NCI-H1694 (cell line): ENCODE measurements at places on chromosomes 7 and 10.

DNA sequence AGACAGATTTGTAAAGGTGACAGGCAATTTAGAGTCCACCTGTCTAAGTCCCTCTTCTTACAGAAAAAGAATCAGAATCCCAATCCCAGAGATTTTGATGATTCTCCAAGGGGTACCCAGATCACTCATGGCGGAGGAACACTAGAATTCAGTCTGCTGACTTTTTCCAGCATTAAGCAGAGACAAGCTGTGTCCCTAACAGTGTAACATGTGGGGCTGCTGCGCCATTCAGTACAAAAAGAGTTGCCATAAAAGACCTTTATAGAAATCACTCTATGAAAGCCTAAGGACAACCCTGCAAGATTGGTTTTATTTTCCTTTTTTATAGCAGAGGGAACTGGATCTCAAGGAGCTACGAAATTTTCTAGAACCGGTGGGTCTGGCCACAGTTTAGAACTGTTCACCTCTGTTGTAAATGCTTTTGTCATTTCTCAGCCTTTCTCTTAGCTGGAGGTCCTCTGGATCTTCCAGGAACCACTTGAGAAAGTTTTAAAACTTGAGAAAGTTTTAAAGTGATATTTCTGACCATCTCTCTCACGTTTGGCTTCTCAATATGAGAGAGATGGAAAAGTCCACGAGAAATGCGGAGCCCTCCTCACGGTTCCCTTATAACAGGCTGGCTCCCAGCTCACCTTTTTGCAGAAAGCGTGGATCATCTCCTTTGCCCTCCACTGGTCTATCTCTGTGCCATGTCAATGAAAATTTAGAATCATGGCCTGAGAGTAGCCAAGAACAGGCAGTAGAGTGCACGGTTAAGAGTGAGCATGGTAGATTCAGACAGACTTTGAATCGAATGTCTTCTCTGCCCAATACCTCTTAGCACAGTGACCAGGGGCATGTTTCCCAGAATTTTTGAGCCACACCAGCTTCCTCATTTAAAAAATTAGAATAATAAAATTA is 826 bp downstream of the GIMAP7 start:
- no peak for DNase-seq

DNA sequence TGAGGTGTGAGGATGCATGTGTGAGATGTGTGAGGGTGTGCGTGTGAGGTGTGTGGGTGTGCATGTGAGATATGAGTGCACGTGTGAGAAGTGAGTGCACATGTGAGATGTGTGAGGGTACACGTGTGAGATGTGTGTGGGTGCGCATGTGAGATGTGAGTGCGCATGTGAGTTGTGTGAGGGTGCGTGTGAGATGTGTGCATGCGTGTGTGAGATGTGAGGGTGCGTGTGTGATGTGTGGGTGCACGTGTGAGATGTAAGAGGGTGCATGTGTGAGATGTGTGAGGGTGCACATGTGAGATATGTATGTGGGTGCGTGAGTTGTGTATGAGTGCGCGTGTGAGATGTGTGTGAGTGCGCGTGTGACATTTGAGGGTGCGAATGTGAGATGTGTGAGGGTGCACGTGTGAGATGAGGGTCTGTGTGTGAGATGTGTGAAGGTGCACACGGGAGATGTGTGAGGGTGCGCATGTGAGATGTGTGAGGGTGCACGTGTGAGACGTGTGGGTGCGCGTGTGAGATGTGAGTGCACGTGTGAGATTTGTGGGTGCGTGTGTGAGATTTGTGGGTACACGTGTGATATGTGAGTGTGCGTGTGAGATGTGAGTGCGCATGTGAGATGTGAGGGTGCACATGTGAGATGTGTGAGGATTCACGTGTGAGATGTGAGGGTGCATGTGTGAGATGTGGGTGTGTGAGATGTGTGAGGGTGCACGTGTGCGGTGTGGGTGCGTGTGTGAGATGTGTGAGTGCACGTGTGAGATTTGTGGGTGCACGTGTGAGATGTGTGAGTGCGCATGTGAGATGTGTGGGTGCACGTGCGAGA is 30.5 kb downstream of the PPIF start:
- no peak for DNase-seq

DNA sequence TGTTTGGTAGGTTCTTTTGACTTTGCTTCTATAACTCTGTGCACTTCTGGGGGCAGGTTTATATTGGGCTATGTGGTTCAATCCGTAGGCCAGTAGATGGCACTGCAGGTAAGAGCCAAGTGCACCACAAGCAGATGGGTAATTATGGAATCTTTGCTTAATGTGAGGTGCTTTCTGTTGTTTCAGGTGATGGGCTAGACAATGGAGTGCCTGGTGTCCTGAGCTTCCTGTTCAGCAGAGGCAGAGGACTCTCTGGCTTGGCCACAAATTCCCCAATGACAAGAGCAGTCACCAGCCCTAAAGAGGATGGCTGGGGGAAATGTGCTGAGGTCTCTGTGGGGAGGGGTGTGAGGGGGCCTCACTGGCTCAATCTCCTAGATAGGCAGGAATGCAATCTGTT is 455.0 kb downstream of the CCSER2 start:
- DNase-seq, result peak; percentile 35

GRCh38 chr7:158564663-158565035 is 23.0 kb downstream of the PTPRN2 start:
- DNase-seq, result no peak

- no peak for DNase-seq
Measured at GRCh38 chr10:71272056-71272771, 46.8 kb upstream of the SLC29A3 start.

DNA sequence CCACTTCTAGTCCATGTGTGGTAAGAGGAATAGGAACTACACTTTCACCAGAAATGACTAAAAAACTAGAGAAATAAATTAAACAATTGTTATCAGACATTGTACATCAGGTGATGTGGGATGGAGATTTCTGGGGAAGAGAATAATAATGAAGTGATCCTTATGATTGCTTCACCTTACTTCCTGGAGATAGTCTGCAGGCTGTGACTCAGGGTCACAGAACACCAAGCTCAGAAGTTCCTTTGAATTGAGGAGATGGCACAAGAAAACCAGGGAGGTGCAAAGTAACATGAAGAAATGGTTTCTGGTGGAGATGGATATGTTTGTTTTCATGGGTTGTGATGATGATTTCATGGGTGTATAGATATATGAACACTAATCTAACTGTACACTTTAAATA is 44.5 kb downstream of the ZWINT start:
- DNase-seq, result no peak

DNA sequence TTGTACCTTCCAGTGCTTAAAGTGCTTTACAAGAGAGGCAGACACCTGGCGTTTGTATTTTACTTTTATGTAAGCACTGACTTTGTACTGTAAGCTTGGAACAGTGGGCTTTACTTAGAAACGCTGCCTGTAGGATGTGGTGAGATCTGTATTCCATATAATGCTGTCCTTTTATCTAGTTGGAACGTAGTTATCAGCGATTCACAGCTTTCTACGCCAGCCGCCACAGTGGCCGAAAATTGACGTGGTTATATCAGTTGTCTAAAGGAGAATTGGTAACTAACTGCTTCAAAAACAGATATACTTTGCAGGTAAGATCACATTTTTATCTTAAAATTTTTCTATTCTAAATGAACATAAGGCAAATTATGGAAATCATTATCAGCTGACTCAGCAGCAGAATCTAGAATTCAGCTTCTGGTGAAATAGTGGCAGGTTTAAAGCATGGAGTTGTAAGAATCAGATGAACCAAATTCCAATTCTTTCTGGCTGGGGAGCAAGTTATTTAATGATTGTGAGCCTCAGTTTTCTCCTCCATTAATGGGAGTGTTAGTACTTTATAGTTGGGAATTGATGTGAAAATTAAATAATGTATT is 91.5 kb downstream of the CUL1 start:
- no peak for DNase-seq

DNA sequence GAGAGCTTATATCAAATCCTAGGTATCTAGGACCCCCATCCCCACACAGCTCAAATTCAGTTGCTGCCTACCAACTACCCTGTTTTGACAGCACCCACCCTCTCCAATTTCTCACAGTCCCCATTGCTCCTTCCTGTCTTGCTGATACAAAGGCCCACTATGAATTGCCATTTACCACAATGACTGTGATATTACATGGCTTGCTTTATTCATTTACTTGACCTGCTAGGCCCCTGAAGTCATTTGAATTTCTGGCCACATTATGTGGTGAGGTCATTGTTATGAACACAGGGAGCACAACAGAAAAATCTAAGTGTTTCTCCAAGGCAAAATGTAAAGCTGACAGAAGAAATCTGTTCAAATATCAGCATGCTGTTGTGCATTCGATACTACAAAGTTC is 101.4 kb downstream of the PPP1R17 start:
- DNase-seq, result no peak

DNA sequence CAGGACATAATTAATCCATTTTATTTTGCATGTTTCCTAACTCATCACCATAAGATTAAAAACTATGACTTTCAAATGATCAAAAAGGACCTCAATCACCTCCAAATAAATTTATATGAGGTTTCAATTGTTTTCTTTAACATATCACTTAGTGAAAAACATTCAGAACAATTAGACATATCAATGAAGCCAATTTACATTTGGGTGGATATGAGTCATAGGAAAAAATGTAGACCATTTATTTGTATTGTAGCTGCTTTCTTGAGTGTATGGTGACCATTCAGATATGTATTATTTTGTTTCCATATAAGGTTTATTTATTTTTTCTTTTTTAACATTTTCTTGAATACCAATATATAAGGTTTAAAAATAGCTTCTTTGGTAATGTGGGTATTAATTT is 13.3 kb upstream of the EXOC6 start:
- DNase-seq, result no peak

DNA sequence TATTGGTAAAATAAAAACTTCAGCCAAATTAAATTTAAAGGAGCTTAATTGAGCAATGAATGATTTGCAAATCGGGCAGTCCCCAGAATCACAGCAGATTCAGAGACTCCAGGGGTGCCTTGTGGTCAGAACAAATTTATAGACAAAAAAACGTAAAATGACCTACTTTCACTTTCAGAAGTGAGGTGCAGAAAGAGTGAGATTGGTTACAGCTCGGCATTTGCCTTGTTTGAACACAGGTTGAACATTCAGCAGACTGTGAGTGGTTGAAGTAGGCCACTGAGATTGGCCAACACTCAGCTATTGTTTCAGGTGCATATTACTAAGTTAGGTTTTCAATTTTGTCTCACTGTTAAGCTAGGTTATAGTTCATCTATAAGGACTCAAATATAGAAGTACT is 153.4 kb downstream of the BICC1 start:
- no peak for DNase-seq

DNA sequence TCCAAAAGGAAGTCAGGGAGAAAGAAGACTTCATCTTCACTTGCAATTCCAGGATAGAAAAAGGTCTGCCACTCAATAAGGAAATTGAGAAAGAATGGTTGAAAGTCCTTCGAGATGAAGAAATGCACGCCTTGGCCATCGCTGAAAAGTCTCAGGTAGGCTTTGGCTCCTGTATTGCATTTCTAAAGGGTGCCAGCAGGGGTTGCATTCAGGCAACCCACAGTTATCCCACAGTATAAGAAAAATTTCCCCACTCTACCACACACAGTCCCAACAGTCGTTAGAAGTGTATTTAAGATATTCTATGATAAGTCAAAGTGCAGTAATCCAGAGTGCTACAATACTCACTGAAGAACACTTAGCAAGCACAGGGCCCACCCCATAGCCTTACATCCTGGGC is 93.4 kb upstream of the FGL2 start:
- DNase-seq, result no peak

GRCh38 chr10:28768227-28768626 is 90.9 kb downstream of the BAMBI start:
- no peak for DNase-seq

DNA sequence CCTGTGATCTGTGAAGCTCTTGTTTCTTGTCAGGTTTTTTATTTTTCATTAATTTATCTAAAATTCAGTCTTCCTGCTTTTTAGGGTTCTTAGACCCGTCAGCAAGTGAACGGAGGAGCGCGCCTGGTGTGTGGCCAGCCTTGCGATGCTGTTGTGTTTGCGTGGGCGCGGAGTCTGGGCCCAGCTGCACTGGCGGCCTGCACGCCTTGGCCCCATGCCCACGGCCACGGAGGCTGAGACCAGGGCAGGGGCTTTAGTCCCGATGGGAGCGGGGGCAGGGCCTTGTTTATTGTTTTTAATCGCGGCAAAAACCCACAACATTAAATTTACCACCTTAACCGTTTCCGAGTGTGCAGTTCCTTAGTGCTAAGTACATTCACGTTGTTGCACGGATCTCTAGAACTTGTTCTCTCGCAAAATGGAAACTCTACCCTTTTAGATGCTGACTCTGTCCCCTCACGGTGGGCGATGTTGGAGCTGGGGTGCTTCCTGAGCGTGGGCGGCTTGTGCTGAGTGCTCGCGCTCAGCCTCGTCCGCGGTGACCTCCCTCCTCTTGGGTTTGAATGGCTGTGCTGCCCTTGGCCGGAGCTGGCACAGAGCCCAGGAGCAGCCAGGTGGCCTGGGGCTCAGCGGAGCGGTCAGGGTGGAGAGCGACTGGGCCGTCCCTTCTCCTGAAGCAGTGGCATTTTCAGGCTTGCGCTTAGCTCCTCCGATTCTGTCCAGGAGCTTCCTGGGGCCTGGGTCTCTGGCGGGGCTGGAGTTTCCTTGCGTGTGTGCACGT is 69.1 kb downstream of the INPP5A start:
- DNase-seq, result no peak

DNA sequence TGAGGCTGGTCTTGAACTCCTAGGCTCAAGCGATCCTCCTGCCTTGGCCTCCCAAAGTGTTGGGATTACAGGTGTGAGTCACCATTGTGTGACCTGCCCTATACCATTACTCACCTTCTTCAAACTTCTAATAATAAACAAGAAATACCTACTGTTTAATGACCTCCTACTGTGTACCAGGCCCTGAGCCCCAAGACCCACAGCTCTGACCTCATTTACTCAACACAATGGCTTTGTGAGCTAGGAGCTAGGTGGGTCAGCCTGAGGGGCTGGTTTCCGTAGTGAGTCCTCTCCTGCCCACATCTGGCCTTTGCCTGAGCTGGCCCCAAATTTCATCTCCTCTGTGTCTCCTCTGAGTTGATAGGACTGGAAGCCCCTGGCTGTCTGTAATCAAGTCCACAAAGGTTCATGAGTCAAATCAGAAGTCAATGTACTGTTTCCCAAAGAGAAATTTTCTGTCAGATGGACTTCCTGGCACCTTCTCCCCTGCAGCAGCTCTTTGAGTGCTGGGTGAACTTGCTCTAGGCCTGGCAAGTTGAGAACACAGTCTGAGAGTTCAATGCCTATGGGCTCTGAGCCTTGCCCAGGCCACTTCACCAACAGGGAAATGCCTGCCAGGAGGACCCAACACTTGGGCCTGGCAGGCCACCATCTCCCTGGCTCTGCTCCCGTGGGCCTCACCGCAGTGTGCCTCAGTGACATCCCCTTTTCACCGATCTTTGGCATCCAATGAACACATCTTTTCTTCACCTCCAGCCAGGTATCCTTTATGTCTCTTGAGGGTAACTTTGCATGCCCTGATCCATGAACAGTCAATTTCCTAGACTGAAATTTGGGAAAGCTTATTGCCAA is 24.0 kb downstream of the NEURL1 start:
- DNase-seq, result no peak

DNA sequence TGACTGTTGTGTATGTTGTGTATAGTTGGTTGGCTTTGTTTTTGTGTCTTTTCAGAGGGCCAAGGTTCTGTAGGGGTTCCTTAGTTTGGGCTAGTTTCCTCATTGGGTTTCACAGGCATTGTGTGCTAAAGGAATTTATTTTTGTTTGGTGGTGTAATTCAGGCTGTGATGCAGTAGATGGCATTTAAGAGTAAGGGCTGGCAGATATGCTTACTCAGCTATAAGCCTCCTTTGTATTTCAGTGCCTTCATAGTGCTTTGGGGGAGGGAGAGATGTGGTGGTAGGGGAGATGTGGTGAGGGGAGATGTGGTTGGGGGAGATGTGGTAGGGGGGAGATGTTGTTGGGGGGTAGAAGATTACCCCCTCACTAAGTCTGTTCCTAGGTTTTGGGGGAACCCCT is 91.7 kb downstream of the SLC25A40 start:
- no peak for DNase-seq

- no peak for DNase-seq
Measured at GRCh38 chr10:121838149-121838548, 89.7 kb downstream of the ATE1 start.
